Stomach (tissue), 19 donors: ENCODE measurements at places on chromosomes 6 and 20. TPM values are rescaled to one million over a fixed set of nuclear protein-coding genes. Genes with fewer than 3 reads are reported as not detected.

DNA sequence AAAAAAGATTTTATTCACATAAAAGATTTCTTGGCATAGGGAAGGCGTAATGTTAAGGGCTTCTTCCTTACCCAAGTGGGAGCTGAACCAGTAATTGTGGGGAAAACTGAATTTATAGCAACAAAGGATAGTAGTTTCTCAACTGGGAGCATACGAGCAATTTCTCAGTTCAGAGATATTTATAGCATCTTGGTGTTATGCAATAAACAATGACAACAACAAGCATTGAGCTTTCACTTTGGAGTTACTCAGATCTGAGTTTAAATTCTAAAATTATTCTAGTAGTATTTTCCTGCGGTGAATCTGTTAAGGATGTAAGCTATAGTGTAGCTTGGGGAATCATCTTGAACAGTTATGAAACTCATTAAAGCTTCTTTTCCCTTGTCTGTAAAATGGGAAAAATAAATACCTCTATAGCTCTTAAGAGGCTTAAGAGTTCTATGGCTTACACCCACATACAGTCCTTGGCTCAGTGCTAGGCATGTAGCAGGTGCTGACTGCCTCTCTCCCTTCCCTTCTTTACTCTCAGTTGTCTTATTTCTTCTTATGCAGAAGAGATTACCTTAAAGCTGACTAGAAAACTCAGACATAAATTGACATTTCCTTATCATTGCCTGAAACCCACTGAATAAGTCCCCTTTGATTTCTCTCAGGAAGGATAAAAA, 58.8 kb downstream of the SAMD5 start:
- no peak overlapping the region for H3K4me3 ChIP-seq
- H3K27me3 ChIP-seq, result no peaks in the 10 kb centered on the region

DNA sequence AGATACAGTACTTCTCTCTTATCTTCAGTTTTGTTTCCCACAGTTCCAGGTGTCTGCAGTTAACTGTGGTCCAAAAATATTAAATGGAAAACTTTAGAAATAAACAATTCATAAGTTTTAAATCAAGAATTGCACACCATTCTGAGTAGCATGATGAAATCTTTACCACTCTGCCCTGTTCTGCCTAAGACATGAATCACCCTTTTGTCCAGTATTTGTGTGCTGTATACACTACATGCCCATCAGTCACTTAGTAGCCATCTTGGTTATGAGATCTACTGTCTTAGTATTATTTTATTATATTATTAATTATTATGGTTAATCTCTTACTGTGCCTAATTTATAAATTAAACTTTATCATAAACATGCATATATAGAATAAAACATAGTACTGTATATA, 279.0 kb downstream of the OGFRL1 start:
- DNase-seq, result no peak
- no peak overlapping the region for H3K27ac ChIP-seq
- no peaks in the 10 kb centered on the region for H3K4me1 ChIP-seq
- H3K36me3 ChIP-seq, result no peaks in the 10 kb centered on the region

Gene ARFGAP1
- total RNA-seq, result 51.3 TPM

DNA sequence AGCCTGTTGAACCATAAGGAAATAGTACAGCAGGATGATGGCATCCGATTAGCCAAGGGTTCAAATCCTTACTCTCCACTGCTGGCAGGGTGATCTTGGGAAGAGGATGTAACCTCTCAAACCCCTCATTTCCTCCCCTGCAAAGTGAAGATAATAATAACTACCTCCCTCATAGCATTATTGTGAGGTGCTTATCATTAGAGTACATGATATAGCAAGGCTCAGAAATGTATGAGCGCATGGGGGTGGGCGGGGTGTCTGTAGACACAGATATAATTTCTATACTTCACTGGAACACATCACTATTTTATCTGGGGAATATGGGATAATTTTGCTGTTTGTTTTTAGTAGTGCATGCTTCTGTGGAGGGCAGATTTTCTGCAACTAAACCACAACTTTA, 89.8 kb upstream of the LAMP5 start:
- DNase-seq, result no peak
- H3K27me3 ChIP-seq, result no peaks in the 10 kb centered on the region
- no peaks in the 10 kb centered on the region for H3K4me1 ChIP-seq
- peaks cover 36% of the 10 kb centered on the region for H3K36me3 ChIP-seq
- no peak overlapping the region for H3K27ac ChIP-seq
- no peak overlapping the region for H3K4me3 ChIP-seq

- H3K27ac ChIP-seq, result no peak overlapping the region
- no peaks in the 10 kb centered on the region for H3K36me3 ChIP-seq
- DNase-seq, result no peak
- no peak overlapping the region for H3K4me3 ChIP-seq
- H3K27me3 ChIP-seq, result no peaks in the 10 kb centered on the region
Measured at GRCh38 chr20:53448875-53449274, 144.8 kb downstream of the ZNF217 start.

DNA sequence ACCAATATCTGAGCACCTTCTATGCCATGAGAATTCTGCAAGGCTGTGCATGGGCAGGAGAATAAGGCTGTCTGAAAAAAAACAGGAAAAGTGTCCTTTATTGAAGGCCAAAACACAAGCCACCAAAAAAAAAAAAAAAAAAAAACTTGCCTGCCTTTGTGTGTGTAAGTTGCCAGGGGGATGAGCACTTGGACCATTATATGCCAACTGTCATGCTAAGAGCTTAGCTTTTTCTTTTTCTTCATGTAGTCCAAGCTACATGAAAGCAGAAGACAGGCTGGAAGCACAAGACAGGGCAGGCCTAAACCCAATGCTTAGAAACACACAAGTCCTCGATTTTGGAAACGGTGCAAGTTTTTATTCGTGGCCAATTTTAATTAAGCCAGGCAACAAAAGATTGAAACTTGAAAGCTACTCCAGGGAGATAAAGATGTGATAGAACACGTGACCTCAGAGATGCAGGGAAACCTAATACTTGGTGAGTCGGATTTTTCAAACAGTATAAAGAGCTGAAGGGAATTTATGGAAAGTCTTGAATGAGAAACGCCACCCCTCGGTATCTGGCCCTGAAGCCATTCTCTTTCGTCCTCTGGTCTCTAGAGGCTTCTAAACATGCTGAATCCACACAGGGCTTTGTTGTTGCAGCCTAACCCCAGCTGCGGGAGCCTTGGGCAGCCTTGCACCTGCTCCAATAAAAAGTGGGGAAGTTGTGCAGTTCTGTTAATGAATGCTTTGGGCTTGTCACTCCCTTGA, 8.6 kb downstream of the BMP7 start:
- H3K27ac ChIP-seq, result no peak overlapping the region
- H3K4me1 ChIP-seq, result peaks cover 22% of the 10 kb centered on the region
- no peaks in the 10 kb centered on the region for H3K36me3 ChIP-seq
- no peak for DNase-seq

- H3K4me3 ChIP-seq, result no peak overlapping the region
- H3K36me3 ChIP-seq, result no peaks in the 10 kb centered on the region
- peaks cover 5% of the 10 kb centered on the region for H3K4me1 ChIP-seq
- no peak overlapping the region for H3K27ac ChIP-seq
- DNase-seq, result no peak
Measured at GRCh38 chr6:36419310-36419709, 23.3 kb downstream of the PXT1 start.

DNA sequence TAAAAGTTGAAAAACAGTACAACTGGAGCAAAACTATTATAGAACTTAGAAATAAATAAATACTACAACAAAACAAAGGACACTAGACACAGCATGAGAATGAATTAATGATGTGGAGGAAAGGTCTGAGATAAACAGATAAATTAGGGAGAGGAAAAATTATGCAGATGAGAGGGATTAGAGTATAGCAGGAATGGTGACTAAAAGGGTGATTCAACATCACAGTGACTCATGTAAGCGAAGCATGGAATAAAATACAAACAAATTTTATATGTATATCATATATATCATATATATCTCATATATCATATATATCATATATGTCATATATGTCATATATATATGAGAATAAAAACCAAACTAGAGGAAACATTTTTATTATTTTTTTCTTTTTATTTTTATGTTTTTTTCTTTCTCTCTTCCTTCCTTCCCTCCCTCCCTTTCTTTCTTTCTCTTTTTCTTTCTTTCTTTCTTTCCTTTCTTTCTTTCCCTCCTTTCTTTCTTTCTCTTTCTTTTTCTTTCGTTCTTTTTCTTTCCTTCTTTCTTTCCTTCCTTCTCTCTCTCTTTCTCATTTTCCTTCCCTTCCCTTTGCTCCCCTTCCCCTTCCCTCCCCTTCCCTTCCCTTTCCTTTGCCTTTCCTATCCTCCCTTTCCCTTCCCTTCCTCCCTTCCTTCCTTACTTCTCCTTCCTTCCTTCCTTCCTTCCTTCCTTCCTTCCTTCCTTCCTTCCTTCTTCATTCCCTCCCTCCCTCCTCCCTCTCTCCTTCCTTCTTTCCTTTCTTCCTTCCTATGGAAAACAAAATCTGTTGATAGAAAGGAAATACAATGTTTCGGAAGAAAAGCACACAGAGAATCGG, 1014.6 kb downstream of the GRIK2 start:
- H3K36me3 ChIP-seq, result no peaks in the 10 kb centered on the region
- H3K27ac ChIP-seq, result no peak overlapping the region
- no peaks in the 10 kb centered on the region for H3K27me3 ChIP-seq
- no peaks in the 10 kb centered on the region for H3K4me1 ChIP-seq
- no peak overlapping the region for H3K4me3 ChIP-seq

DNA sequence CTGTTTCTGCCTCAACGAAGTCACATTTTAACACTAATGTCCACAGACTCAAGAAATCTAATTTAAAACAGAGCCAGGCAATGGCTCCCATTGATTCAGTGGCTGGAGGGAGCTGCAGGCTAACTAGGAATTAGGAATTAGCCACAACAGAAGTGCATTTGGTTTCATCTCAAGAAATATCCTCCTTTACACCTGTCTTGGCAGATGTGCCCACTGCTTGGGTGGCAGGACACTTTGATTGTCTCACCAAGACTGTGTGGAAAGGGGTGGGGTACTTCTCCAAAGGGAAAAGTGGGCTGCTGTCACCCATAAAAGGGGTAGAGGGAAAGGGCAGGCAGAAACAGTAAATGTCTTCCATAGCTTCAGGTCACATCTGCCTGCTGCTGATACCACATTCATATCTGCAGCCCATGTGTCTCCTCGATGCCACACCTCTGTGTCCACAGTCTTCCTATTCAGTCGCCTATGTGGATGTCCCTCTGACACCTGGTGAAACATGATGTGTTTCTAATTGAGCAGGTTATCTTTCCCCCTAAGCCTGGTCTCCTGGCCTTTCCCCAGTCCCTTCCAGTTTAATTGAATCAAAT, 10.9 kb upstream of the OSER1 start:
- no peak overlapping the region for H3K27ac ChIP-seq
- H3K36me3 ChIP-seq, result peaks cover 15% of the 10 kb centered on the region
- H3K4me3 ChIP-seq, result no peak overlapping the region
- no peaks in the 10 kb centered on the region for H3K27me3 ChIP-seq

Gene ADGRG6
- 8.2 TPM for total RNA-seq

Gene CLDN20
- total RNA-seq, result not detected

Gene TREML2
- total RNA-seq, result 0.37 TPM

DNA sequence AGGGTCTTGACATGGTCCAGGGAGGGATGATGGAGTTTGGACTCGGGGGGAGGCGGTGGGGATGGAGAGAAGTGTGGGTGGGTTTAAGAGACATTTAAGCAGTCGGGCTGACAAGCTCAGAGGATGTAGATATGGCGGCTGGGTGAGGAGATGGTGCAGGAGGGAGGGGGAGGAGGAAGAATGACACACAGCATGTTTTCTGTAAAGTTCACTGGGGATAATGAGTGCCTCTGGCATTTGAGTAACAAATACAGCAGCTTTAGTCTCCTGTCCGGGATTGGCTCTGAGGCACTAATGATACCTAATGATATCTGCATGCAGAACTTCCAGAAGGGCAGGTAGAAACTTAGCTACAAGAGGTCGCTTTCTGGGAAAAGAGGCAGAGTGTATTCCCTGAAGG, 107.8 kb downstream of the DHX35 start:
- no peaks in the 10 kb centered on the region for H3K4me1 ChIP-seq
- no peak for DNase-seq
- H3K27me3 ChIP-seq, result no peaks in the 10 kb centered on the region

DNA sequence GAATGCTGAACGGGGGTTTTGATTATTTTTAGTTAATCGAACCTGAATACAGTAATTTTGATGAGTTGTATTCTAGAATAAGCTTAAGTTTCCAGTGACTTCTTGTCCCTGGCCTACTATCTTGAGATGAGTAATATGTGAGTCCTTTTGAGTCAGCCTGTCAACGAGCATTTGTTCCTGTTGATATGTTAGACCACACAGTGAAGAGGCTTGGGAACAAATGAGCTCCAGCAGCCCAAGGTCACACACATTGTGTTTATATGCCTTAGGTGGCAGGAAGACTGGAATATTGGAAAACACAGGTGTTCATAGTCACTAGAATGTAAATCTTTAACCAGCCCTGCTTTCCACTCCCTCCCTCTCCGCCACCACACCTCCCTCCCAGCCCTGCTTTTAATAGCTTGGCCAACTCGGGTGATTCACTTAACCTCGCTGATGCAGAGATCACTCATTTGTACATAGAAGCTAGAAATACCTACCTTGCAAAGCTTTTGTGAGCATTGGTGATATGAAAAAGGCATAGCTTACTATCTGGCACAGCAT, 9.1 kb downstream of the SMPDL3A start:
- DNase-seq, result peak; percentile 78
- H3K36me3 ChIP-seq, result no peaks in the 10 kb centered on the region
- no peak overlapping the region for H3K4me3 ChIP-seq
- H3K4me1 ChIP-seq, result peaks cover 3% of the 10 kb centered on the region
- H3K27ac ChIP-seq, result peak overlapping the region; percentile 79
- no peaks in the 10 kb centered on the region for H3K27me3 ChIP-seq

Gene SLC2A10
- total RNA-seq, result 35.0 TPM

GRCh38 chr6:27825025-27825793, 87.0 kb downstream of the OR2B2 start:
- peaks cover 8% of the 10 kb centered on the region for H3K4me1 ChIP-seq
- no peaks in the 10 kb centered on the region for H3K27me3 ChIP-seq
- DNase-seq, result no peak
- H3K4me3 ChIP-seq, result peak overlapping the region; percentile 40
- peak overlapping the region; percentile 92 for H3K27ac ChIP-seq

DNA sequence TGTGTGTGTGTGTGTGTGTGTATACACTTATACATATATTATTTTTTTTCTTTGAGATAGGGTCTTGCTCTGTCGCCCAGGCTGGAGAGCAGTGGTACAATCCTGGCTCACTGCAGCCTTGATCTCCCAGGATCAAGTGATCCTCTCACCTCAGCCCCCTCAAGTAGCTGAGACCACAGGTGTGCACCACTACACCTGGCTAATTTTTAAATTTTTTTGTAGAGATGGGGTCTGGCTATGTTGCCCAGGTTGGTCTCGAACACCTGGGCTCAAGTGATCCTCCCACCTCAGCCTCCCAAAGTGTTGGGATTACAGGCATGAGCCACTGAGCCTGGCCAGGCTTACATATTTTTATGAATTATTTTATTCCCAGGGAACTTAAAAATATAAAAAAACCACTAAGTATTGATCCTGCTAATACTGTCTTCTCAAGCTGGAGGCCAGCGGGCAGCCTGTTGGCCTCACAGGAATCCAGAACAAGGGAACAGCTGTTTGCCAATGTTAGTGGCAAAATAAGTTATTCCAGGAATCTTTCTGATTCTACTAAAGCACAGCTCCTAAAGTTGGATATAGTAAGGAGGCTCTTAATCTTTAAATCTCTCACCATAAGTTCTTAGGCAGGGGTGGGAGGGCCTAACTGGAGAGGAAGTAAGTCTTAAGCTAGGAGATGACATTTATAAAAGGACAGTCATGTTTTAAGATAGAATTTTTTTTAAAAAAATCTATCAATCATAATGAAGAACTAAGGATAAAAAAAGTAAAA, 135.5 kb upstream of the NUP153 start:
- no peak overlapping the region for H3K4me3 ChIP-seq
- no peaks in the 10 kb centered on the region for H3K27me3 ChIP-seq
- no peak overlapping the region for H3K27ac ChIP-seq
- peaks cover 2% of the 10 kb centered on the region for H3K36me3 ChIP-seq
- no peak for DNase-seq
